ENCODE measurements at places on chromosomes 7 and 10.

GRCh38 chr7:90763108-90763507 lies 167.0 kb downstream of the CDK14 start:
- no peak for DNase-seq

DNA sequence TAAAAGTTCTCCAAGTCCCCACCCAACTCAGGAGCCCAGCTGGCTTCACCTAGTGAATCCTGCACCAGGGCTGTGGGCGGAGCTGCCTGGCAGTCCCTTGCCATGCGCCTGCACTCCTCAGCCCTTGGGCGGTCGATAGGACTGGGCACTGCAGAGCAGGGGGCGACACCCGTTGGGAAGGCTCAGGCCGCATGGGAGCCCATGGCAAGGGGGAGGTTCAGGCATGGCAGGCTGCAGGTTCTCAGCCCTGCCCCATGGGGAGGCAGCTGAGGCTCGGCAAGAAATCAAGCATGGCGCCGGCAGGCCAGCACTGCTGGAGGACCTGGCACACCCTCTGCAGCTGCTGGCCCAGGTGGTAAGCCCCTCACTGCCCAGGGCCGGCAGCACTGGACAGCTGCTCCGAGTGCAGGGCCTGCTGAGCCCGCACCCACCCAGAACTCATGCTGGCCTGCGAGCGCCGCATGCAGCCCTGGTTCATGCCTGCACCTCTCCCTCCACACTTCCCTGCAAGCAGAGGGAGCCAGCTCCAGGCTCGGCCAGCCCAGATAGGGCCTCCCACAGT lies 149.9 kb downstream of the ANKRD30A start:
- no peak for DNase-seq

DNA sequence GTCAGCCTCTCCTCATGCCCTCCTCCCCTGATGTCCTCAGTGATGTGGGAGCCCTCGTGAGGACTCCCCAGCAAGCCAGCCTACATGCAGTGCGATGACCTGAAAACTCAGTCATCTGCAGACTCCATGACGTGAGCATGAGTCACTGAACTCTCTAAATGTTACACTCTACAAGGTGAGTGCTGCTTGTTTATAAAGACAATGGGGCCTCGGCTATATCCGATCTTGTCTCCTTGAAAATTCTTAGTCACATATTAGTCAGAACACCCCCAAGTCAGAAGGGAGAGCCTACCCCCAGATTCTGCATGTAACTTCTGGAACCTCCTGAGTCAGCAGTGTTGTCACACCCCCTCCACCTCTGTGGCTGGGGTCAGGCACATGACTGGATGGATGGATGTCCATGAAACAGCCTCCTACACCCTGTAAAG lies 673.8 kb downstream of the INHBA start:
- no peak for DNase-seq

- DNase-seq, result peak; percentile 6
Measured at GRCh38 chr10:78605800-78606350, 462.9 kb upstream of the ZMIZ1 start.

DNA sequence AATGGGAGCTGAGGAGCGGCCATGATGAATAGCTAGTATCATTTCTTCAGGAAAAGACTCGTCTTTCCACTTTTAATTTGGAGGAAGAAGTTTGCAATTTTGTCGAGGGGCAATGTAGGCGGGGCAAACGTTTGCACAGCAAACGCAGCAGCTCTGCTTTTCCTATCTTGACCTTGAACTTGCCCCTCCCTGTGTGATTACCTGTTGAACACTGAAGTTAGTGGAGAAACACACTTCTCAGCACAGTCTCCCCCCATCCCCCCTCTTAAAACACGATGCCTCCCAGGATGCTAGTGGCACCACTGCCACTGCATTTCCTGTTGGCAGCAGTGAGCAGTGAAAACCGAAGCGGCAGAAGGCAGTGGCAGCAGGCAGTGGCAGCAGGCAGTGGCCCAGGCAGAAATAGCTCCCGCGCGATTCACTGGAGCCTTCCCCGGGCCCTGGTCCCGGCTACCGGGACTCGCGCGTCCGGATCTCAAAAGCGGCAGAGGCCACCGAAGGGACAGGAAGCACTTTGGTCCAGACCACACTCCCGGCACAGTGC lies at the start of gene EPDR1:
Gene EPDR1 (plus strand): TSS at position 336 of the 544 bp plus-strand sequence. CDS start 300 bp downstream, outside the sequence.
- peak; percentile 71 for DNase-seq

- DNase-seq, result no peak
Measured at GRCh38 chr7:48296966-48297365, 125.7 kb downstream of the ABCA13 start.

GRCh38 chr10:94232711-94233383 lies 129.9 kb downstream of the NOC3L start:
- no peak for DNase-seq

- no peak for DNase-seq
Measured at GRCh38 chr10:83164156-83164555, 975.2 kb upstream of the GHITM start.

GRCh38 chr7:121544238-121544637 lies 148.1 kb upstream of the FAM3C start:
- DNase-seq, result no peak

- DNase-seq, result no peak
Measured at GRCh38 chr7:138278601-138279000, 181.5 kb upstream of the TRIM24 start.

- peak; percentile 48 for DNase-seq
Measured at GRCh38 chr10:104336821-104337467, 1.3 kb downstream of the ITPRIP start.

DNA sequence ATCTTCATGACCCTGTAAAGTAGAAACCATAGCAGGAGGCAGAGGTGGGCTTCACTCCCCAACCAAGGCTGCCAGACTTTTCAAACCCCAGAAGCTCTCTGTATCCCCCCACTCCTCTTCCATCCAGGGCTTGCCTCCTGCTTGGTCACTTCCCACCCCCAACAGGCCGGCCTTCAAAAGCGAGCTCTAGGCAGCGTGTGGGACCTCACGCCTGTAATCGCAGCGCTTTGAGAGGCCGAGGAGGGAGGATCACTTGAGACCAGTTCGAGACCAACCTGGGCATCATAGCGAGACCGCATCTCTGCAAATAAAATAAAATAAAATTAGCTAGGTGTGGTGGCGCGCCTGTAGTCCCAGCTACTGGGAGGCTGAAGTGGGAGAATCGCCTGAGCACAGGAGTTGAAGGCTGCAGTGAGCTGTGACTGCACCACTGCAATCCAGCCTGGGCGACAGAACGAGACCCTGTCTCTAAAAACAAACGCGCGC lies 743 bp upstream of the POR start:
- DNase-seq, result no peak

- no peak for DNase-seq
Measured at GRCh38 chr10:69247313-69247710, 27.2 kb downstream of the HKDC1 start.

- peak; percentile 38 for DNase-seq
Measured at GRCh38 chr7:8724080-8724718, 290.8 kb downstream of the NXPH1 start.

DNA sequence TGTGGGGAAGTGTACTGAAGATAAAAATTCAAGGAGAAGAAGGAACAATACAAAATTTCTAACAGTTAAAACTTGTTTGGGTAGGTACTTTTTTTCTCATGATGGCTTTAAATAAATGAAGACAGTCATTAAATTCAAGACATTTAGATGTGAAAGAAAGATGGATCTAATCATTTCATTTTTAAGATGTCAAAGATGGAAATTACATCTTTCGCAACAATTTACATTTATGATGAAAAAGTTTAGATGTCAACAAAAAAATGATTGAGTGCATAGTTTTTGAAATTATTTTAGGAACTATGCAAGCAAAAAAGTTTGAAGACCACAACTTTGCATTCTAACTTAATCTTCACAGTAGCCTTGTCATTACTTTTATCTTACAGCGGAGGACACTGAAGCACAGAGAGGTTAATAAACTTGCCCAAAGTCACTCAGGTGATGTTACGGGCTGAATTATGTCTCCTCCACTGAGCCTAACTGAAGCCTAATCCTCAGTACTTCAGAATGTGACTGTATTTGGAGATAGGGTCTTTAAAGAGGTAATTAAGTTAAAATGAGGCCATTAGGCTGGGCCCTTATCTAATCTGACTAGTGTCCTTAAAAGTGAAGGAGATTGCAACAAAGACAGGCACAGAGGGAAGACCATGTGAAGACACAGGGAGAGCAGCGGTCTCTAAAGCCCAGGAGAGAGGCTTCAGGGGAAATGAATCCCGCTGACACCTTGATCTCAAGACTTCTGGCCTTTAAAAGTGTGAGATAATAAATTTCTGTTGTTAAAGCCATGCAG lies 48.2 kb downstream of the VSTM4 start:
- no peak for DNase-seq

DNA sequence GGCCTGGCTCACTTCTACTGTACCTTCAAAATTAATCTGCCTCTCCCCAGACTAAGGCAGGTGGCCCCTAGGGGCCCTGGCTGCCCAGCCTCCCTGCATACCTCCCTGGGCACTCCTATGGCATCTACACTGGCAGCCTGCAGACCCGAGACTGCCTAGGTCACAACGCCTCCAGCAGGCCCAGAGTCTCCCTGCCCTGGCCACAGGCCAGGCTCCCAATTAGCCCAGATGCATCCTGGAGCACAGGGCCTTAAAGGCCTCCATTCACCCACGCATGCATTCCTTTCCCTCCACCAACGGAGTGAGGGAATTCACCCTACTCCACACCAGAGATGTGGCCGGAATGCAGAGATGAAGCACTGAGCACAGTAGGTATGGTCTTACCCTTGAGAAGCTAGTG lies 1.9 kb downstream of the CHAT start:
- DNase-seq, result no peak

DNA sequence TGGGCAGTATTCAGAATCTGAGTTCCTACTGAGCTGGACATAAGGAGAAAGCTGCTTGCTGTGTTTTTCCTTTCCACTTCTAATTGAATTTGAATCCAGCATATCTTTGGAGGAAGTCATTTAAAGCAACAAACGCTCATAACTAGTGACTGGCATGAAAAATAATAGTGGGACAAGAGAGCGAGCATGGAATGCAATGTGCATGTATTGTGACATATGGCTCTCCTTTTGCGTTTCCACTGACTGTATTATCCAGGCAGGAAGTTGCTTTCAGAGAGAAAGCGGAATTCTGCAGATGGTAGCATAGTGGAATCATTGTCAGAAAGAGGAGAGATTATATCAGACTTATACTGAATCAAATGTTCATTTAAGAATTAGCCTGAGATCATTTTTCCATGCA lies 368.6 kb downstream of the REEP3 start:
- DNase-seq, result no peak

- DNase-seq, result peak; percentile 65
Measured at GRCh38 chr7:44284216-44284615, 41.2 kb downstream of the CAMK2B start.

DNA sequence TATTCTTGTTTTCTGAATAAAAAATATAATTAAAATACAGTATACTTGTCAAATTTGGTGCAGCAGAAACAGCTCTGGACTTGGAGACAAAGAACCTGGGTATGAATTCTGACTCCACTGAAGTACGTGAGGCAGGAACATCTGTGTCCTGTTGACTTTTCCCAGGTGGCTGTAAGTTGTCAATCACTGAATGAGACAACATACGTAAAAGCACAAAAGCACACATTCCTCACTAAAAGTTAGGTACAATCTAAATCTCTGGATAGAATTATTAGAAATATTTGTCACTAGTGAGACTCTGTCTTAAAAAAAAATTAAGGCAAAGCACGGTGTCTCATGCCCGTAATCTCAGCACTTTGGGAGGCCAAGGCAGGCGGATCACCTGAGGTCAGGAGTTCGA lies 18.1 kb downstream of the CFAP58 start:
- no peak for DNase-seq

GRCh38 chr7:48183965-48184364 lies 12.7 kb downstream of the ABCA13 start:
- DNase-seq, result no peak

DNA sequence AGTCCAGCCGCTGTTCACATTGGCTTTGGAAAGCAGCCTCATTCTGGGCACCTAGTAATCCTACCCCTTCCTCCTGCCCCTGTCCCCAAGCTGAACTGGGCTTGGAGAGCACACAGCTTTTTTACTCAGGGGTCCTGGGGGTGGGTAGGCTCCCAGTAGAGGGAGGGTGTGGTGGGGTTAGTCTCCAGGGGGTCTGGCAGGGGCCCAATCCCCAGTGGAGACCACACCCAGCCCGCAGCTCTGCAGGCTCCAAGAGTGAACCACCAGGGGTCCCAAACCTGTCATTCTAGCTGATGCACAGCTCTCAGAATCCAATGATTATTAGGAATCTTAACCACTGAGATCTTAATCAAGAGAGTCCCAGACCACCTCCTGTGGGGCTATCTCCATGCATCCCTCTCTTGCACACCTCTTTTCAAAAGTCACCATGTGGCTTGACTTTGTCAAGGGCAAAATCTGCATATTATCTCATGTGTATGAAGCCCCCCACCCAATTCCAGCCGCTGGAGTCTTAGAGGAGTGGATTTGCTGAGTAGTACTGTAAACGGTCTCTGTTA lies 2.7 kb downstream of the HOXA11 start:
- no peak for DNase-seq

DNA sequence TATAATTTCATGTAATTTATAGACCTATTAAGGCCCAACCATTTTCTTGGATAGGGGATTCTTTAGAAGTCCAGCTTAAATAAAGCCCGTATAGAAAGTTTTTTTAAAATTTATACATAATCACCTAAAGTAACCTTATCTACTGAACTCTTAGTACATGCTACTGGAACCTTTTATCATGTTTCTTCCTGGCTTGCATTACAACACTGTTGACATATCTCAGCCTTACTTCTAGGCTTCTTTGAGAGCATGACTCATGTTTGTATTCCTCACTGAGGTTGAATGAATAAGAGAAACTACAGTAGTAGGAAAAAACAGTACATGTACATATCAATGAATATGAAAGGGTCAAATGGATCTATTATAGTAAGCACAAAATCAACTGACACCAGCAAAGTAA lies 8.2 kb upstream of the MAGI2 start:
- DNase-seq, result no peak

GRCh38 chr10:11642566-11642965 lies 31.1 kb upstream of the USP6NL start:
- peak; percentile 80 for DNase-seq

DNA sequence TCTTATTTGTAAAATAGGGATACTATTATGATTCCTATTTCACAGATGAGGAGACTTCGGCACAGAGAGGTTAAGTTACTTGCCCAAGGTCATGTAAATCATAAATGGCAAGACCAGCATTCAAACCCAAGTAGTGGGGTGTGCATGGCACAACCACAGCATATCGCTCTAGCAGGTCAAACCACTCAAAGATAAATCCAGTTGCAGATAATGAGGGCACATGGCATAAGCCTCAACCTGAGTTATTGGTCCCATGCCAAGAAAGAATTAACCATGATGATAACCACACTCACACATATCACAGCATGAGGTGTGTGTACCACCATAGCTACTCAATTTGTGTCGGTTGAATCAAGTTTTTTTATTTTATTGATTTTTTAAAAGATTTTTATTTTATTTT lies 180.5 kb downstream of the CREB5 start:
- no peak for DNase-seq

DNA sequence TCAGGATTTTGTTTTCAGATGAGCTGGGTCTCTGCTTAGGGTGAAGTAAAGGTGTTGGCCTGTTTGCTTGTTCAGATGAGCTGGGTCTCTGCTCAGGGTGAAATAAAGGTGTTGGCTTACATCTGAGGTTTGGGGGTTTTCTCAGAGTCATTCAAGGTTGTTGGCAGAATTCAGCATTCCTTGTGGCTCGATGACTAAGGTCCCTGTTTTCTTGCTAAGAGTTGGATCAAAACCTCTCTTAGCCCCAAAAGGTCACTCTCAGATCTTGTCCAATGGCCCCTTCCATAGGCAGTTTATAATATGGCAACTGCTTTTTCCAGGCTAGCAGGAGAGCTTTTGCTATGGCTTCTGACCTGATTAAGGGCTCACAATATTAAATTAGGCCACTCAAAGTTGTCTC lies 106.6 kb downstream of the ADAM22 start:
- no peak for DNase-seq

GRCh38 chr10:60731134-60731885 lies 47.0 kb upstream of the CDK1 start:
- DNase-seq, result no peak

Measured in MV-4-11 (cell line).